ENCODE measurements at places on chromosomes 7 and 10.

- DNase-seq, result no peak
Measured at GRCh38 chr10:93615576-93616235, 3.4 kb downstream of the PDE6C start.

- DNase-seq, result no peak
Measured at GRCh38 chr10:125700355-125700911, 17.5 kb upstream of the TEX36 start.

- no peak for DNase-seq
Measured at GRCh38 chr7:22802426-22802825, 20.2 kb downstream of the TOMM7 start.

DNA sequence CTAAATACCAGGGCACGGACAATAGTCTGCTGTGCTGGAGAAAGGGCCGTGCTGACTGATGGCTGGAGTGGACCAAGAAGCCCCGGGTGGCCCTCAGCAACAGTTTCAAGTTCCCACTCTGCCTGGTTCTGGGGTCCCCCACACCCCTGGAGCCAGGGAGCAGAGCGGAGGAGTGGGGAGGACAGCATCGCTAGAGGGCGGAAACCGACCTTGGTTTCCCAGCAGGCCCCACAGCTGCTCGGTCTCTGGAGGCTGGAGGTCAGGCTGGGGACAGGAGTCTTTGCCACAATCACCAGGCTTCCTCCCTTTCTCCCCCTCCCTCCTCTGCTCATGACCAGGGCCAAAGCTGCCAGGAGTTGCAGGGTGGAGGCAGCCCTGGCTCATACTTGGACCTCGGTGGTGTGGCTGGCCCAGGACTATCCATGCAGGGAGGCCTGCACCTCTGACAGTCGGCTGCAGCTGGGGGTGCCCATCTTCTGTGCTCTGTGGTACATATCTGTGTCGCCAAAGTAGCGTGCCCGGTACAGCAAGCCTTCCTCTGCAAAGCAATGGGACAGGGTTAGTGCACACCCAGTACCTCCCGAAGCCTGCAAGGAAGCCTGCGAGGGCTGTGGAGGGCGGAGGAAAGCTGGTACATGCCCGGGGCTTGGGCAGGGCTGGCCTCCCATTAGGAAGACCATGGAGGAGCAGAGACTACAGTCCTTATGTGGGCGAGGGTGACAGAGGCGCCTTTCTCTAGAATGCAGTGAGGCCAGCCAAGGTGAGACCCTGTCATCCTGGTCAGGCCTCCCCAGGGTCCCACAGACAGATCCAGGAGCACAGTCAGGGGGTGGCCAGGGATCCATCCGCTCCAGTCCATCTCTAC, 19.1 kb downstream of the DNAJB12 start:
- peak; percentile 82 for DNase-seq

DNA sequence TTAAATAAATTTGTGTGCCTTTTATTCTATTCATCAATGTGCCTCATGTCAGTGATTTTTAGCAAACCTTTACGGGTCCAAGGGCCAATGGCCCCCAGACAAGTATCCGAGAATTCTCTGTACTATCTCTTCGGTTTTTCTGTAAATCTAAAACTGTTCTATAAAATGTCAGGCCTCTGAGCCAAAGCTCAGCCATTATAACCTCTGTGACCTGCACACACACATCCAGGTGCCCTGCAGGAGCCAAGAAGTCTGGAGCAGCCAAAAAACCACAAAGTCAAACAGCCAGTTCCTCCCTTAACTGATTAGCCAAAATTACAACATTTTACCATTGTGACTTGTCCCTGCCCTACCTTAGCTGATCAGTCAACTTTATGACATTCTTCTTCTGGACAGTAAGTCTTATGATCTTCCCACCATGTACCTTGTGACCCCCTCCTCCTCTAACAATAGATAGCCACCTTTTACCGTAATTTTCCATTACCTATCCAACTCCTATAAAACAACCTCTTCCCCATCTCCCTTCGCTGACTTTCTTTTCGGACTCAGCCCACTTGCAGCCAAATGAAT, 363.8 kb downstream of the SEMA3D start:
- DNase-seq, result no peak

DNA sequence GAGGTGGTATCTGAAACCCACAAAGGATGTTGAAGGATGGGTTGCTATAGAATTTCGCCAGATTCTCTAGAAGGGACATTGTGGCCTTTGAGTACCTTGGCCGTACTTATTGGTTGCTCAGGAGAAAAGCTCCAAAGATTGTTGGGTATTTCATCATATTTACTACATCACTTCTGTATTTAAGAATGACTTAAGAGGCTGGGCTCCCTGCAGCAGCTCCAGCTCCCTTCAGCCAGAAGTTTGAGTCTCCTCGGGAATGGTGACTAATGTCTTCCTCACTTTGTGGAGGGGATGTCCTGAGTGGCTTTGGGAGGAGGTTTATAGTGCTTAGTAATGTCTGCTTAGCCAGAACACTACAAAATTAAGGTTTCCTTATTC, 18.1 kb downstream of the MINDY4 start:
- peak; percentile 58 for DNase-seq

- DNase-seq, result no peak
Measured at GRCh38 chr7:56110611-56111010, 4.3 kb upstream of the CHCHD2 start.

DNA sequence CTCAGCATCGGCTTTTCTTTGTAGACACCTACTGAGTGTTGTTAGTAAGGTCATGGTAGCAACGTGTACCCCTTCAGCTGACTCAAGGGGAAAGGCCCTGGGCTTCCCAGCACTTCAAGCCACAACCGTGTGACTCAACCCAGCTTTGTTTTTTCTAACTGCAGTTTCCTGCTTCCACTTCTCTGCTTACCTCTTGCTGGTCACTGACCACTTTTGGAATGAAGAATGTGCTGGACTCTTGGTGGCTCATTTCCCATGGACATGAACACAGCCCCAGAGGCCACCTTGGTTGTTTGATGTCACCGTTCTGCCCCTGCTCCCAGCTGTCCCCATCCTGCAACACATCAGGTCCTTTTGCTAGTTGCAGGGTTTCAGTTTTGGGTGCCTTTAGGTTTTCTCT, 69.5 kb upstream of the ZNF438 start:
- DNase-seq, result peak; percentile 44
